ENCODE measurements at places on chromosomes 5 and 9.

GRCh38 chr9:123657941-123658340, 272.0 kb downstream of the DENND1A start:
- no peak for DNase-seq

DNA sequence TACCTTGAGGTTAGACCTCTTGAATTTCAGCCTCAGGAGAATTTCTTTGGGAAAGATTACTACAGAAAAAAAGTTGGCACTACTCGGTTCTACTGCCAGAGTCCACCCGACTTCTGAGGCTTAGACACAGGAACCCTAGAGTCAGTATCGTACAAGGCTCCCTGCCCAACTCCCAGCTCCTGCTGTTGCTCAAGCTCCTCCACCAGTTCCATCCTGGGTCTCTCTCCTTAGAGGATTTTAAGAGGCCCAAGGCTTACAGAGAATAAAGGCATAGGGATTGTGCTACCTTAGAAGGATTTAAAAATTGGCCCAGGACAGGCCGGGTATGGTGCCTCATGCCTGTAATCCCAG, 29.0 kb upstream of the SSBP2 start:
- DNase-seq = no peak

DNA sequence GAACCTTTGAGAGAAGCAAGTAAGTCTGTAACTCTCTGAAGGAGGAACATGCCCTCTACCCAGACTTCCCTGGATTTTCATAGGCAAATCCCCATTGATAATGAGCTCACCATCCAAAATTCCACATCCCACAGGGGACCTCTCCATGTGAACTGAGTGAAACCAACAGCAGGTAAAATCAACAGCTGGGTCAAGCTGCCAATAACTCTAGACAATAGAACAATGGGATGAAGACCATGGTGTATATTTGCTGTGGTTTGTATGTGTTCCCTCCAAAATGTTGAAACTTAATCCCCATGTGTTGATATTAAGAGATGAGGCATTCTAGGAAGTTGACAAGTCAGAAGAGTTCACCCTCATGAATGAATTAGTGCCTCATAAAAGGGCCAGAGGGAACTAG, 110.2 kb upstream of the MYO10 start:
- peak; percentile 31 for DNase-seq

DNA sequence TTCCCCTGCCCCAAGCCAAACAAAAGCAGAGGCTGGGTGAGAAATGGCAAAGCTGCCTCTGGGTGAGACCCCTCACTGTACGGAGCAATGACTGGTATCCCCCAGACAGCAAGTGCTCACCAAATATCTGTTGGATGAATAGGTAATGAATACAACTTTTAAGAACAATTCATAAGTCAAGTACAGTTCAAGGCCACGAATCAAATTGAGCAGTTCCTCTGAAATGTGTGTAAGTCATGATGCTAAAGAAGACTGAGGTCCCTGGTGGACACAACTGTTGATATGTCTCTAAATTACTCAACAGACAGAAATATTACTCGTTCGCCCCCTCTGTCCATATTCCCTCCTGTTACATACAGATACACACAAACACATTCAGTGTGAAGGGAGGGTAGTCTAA, 160.7 kb downstream of the GLIS3 start:
- no peak for DNase-seq

- DNase-seq = no peak
Observed at GRCh38 chr5:2471152-2471879, 280.2 kb downstream of the IRX2 start.

DNA sequence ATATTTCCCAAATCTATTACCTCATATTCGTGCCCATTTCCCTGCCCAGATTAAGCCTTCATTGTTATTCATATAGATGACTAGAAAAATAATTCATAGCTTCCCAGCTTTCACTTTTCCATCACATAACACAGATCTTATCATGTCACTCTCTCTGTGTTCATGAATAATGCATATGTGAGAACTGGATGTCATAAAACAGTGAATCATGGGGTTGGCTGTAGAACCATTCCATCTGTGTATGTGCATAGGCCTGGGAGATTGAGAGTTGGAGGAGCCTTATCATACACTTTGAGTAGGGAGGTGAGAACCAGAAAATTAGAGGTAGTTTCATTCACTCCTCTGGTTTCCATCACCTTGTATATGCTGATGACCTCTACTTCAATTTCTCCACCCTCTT, 73.9 kb upstream of the RANBP6 start:
- no peak for DNase-seq

GRCh38 chr5:154627698-154628678, 127.2 kb upstream of the LARP1 start:
- DNase-seq = no peak

- DNase-seq = no peak
Observed at GRCh38 chr9:92094655-92095054, 20.6 kb downstream of the SPTLC1 start.

DNA sequence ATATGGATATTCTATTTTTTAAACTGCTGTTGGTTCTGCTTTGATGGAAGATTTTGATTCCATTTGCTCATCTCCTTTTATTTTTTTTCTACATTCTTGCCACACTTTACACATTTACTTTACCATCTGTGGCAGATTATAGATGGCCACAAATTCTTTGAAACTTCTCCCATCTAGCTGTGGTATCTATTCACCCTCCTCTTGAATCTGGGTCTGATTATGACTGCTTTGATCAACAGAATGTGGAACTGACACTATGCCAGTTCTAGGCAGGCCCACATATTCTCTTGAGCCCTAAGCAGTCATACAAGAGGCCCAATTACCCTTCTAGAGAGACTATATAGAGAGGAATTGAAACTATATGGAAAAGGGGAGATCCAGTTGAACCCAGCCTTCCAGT, 439.0 kb upstream of the PTGER4 start:
- no peak for DNase-seq

DNA sequence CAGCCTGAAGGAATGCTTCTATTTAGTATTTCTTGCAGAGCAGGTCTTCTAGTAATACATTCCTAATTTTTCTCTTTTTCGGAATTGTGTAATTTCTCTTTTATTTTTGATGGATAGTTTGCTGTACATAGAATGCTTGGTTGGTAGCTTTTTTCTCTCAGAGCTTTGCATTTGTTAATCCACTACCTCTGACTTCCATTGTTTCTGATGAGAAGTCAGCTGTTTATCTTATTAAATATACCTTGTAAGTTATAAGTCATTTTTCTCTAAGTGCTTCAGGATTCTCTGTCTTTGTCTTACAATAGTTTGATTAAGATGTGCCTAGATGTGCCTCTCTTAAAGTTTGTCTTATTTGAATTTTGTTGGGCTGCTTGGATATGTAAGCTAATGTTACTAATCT, 101.9 kb downstream of the HTR1A start:
- no peak for DNase-seq
